HepG2 (cell line): ENCODE measurements at places on chromosomes 4 and X.

DNA sequence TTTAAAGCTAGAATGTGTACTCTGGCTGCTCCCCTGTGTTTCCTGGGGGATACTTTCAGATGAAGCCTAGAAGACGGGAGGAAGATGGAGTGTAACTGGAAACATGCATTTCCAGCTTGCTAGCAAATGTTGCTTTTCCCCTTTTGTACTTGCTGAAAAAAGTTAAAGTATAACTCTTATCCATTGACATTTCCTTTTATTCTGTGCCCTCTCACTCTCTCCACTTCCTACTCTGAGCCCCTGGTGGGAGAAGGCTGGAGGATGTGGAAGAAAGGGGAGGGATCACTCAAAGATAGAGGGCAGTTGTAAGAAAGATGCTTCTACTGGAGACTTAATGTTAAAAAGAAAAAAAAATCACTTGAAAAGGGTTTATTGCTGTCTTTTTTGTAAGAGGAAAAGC lies 396.5 kb downstream of the DTHD1 start:
- DNase-seq, result no peak

- no peak for DNase-seq
Observed at GRCh38 chr4:4755306-4755705, 104.2 kb upstream of the MSX1 start.

GRCh38 chrX:40054793-40055192 lies 43.0 kb downstream of the BCOR start:
- no peak for DNase-seq

GRCh38 chr4:166169111-166169510 lies 296.1 kb downstream of the TLL1 start:
- DNase-seq, result peak; percentile 4

DNA sequence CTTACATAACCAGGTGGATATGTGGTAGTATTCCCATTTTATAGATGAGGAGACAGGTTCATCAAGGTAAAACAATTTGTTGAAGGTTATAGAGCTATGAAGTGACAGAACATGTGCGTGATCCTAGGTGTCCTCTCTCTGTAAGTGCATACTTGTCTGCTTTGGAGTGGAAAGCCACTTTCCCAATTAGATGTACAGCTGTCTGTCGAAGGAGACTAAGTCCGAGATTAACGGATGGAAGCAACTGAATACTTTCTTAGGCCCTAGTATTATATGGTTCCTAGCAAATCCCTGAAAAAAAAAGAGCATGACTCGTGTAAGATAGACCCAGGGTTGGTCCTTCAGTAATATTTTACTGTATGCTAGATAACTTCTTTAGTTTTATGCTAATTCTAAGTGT lies 19.7 kb downstream of the TMEM131L start:
- no peak for DNase-seq

DNA sequence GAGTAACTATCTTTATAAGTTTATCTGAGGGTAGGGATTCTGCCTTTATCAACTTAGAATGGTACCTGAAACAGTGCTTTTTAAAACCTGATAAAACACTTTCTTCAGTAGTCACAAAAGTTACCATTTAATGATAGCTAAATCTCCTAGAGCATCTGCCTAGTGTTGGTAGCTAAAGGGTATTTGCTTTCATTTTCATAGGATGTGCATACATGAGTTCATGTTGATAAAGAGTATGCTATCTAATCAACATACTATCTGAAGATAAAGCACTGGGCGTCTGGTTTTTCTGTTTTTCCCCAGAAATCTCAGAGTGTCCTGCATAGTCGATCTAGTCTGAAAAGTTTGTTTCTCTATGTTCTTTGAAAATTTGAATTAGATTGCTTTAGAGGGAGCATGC lies 75.1 kb downstream of the ADGRL3 start:
- DNase-seq, result no peak

DNA sequence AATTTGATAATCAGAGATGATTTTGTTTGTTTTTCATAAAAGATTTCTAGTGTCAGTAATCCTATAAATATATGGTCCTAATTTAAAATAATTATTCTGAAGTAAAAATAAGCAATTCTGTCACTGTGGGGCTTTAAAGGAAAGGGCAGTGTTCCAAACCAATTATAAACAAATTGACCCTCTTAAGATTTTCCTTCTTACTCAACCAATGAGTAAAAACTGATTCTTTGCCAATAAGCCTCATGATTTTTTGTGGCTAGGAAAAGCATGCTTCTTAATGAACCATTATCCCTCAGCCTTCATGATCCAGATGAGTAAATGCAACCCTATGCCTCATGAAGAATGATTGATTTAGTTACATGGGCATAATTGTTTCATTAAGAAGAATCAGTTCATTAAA lies 1010.4 kb downstream of the ADGRL3 start:
- DNase-seq, result no peak

GRCh38 chr4:140256335-140256734 lies 102.4 kb upstream of the MAML3 start:
- DNase-seq, result peak; percentile 38

GRCh38 chr4:165709516-165709915 lies 163.5 kb upstream of the TLL1 start:
- no peak for DNase-seq

GRCh38 chr4:6812766-6813165 lies 30.2 kb downstream of the KIAA0232 start:
- no peak for DNase-seq

- no peak for DNase-seq
Observed at GRCh38 chr4:97923096-97923495, 220.2 kb downstream of the STPG2 start.

- no peak for DNase-seq
Observed at GRCh38 chr4:6079965-6080364, 61.7 kb upstream of the C4orf50 start.

- no peak for DNase-seq
Observed at GRCh38 chrX:56766554-56767347, 37.7 kb downstream of the NBDY start.

- DNase-seq, result peak; percentile 71
Observed at GRCh38 chr4:52713456-52713937, 37.7 kb downstream of the ERVMER34-1 start.

GRCh38 chrX:9279234-9279544 lies 185.7 kb upstream of the TBL1X start:
- no peak for DNase-seq

DNA sequence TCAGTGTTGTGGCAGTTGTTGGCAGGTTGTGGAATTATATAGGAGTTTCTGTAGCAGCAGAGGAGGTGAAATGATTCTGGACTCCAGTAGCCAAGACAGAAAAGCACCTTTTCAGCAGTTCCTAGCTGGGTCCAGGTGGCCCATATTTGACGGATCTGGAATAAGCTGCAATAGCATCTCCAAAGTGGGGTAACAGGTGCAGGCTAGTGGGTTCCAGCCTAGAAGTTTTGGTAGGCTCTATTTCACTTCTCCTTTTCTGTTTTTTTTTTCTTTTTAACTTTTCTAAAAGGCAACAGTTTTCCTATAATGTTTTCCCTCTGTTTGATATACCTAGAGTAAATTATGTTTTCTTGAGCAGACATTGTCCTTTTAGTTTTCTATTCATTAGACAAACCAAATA lies 392.5 kb downstream of the C4orf33 start:
- DNase-seq, result no peak

GRCh38 chr4:171334549-171334948 lies 478.7 kb upstream of the GALNTL6 start:
- no peak for DNase-seq

DNA sequence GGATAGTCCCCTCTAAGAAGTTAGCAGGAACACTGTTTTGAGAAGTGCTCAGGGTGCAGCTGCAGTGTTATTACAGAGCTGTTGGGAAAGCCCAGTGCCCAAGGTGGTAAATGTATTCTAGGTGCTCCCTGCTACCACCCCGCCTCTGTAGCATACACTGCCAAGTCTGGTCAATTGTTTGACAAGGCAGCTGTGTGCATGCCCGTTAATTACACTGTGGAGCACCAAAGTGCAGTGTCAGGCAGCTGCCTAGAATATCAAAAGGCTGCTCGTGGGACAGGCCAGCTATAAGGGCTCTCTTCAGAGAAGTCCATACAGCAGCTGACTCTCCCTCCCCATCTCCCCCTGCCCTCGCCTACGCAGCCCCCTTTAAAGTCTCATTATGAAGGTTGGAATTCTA lies 99.9 kb upstream of the KLHL13 start:
- DNase-seq, result no peak

DNA sequence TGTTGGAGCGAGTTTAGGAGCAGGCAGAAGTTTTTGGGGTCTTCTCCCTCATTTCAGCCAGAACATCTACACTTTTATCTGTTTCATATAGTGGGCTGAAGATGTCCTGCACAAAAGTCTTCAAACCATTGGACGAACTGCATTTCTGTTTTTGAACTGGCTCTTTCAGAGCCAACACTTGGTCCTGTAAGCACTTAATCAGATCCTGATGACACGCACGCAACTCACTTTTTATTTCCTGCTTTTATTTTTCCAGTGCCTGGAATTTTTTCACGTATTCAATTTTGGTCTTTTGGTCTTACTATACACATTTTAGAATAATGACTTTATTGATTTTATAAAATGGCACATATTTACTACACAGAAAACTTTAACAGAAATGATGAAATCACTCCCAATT lies 40.2 kb upstream of the NKX3-2 start:
- DNase-seq, result no peak

DNA sequence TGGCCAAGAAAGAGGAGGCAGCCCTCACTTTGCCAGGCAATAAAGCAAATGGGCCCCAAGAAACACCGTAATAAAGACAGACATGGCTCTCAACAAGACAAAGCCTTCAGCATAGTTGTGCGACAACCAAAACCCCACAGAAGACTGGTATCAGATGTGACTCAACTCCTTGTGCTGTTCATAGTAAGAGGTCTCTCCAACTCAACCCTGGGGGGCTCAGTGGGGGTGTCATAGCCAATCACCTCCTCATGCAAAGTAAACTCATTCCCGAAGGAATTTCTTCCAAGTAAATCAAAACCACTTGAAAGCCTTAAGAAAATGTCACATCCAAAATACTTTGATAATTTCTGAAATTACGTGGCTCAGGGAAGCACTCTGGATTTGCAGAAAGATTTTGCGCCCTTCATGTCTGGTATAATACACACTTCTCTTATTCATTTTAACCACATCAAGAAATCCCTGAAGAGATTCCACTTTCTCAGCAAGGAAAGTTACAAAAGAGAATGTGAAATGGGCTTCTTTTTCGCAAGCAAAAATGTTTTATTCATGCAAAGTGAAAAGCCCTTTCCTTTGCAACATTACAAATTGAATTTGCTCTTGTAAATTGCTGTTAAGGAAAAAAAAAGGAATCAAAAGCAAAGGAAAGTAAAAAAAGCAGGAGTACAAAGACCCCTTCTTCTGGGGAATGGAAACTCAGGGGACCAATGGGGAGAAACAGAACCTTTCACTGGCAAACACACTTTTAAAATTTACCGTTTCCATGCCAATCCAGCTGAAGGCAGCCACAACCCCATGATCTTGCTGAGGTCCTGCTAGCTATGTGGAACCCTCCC lies 137.4 kb downstream of the NSUN7 start:
- DNase-seq, result no peak

DNA sequence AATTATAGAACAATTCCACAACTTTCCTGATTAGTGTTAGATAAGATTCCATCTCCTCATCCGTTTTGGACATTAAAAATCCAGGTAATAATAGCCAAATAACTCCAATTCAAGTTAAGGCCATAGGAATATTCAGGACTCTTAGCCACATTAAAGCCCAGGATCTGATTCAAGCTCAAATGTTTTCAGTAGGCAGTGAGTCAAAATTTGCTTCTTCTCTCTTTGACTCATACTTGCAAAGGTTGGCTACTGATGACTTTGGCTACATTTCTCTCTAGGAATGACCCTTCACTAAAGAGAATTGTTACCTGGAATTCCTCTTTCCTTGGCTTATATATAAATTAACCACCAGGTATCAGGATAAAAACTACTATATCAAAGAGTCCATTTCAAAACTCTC lies 354.9 kb upstream of the HS3ST1 start:
- no peak for DNase-seq

GRCh38 chr4:8188085-8188484 lies 11.0 kb upstream of the SH3TC1 start:
- no peak for DNase-seq

- DNase-seq, result peak; percentile 62
Observed at GRCh38 chr4:186701273-186701672, 22.4 kb downstream of the FAT1 start.

GRCh38 chrX:21966866-21967265 lies 26.4 kb downstream of the SMS start:
- DNase-seq, result no peak

DNA sequence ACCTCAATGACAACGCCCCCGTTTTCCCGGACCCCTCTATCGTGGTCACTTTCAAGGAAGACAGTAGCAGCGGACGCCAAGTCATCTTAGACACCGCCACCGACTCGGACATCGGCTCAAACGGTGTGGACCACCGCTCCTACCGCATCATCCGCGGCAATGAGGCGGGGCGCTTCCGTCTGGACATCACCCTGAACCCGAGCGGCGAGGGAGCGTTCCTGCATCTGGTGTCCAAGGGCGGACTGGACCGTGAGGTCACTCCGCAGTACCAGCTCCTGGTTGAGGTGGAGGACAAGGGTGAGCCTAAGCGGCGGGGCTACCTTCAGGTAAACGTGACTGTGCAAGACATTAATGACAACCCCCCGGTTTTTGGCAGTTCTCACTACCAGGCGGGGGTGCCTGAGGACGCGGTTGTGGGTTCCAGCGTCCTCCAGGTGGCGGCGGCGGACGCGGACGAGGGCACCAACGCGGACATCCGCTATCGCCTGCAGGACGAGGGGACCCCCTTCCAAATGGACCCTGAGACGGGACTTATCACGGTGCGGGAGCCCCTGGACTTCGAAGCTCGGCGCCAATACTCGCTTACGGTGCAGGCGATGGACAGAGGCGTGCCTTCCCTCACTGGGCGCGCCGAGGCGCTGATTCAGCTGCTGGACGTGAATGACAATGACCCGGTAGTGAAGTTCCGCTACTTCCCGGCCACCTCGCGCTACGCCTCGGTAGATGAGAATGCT lies 2.2 kb downstream of the FAT4 start:
- no peak for DNase-seq

DNA sequence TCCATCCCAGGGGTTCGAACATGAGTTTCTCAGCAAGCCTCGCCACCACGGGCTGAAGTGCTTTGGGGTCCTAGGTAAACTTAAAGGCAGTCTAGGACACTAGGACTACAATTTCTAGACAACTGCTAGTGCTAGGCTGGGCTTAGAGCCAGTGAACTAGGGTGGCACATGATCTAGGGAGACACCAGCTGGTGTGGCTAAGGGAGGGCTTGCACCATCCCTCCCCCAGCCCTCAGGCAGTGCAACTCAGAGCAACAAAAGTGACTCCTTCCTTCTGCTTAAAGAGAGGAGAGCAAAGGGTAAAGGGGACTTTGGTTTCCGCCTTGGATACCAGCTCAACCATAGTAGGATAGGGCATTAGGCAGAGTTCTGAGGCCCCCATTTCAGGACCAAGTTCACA lies 162.5 kb upstream of the AFF2 start:
- DNase-seq, result no peak
